ENCODE measurements at places on chromosomes 4 and X. TPM values are rescaled to one million over a fixed set of nuclear protein-coding genes. Genes with fewer than 3 reads are reported as not detected.
A peak's percentile ranks its signal among the peaks of the same experiment; 100 is the strongest.

- DNase-seq = no peak
These were observed 5.6 kb downstream of the HAND2 start for GRCh38 chr4:173524218-173525117.

GIMD1 gene
- total RNA-seq = not detected

GRCh38 chrX:150446995-150447394, 83.9 kb downstream of the MAMLD1 start:
- DNase-seq = no peak

PLK4 gene
- total RNA-seq = 31.2 TPM

GRCh38 chrX:46912603-46913491, 626 bp downstream of the JADE3 start:
- DNase-seq = peak; percentile 66

LRIT3 gene
- 0.19 TPM for total RNA-seq

ADH4 gene
- not detected for total RNA-seq

ATP11C gene
- total RNA-seq = 28.2 TPM

MAN2B2 gene
- 20.1 TPM for total RNA-seq

GRCh38 chr4:36168127-36168878, 76.0 kb downstream of the ARAP2 start:
- DNase-seq = no peak

DNA sequence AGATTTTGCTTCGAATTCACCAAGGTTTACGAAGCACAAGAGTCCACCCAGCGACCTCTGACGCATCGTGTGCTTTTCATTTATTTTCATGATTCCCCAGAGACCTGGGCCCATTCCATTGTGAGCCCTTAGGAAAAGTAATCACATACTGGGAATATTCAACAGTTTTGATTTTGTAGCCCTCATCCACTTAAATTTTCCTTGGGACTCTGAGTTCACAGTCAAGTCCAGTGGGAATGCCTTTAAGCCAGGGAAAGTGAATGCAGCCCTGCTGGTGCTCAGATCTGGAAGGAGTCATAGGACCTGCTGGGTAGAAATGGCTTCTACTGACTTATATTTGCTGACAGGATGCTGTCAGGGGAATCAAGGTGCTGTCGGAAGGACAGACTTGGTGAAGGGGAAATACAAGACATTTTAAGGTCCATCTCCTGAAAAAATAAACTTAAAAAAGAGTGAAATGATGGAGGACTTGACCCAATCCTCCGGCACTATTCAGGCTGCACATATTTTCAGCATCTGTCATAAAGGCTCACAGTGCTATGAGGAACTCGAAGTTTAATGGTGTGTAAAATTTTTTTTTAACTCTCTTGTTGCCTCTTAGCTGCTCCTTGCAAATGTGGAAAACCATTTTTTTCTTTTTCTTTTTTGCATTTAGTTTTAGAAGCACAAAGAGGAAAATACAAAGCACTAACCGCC, 204.9 kb downstream of the MID1 start:
- DNase-seq = no peak

DCLK2 gene
- total RNA-seq = not detected

DNA sequence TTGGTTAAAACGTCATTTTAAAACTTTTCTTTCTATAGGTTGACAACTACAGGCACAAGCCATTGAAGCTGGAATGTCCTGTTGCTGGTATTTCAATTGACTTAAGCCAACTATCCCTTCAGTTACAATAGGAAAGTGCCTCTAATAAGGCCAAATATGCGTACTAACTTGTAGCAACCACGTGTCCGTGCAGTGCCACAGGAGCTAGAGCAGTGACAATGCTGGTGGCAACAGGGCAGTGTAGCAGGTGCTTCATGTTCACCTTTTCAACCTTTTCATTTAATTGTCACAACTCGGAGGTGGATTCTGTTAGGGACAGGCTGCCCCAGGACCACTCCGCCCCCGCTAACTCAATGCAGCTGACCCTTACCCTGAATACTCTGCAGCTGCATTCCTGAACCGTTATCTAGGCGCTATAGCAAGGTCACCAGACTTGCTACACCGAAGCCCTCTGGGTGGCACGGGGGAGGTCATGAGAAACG, 37.7 kb downstream of the ERVMER34-1 start:
- DNase-seq = peak; percentile 52

KLHL13 gene
- total RNA-seq = 3.6 TPM

DNA sequence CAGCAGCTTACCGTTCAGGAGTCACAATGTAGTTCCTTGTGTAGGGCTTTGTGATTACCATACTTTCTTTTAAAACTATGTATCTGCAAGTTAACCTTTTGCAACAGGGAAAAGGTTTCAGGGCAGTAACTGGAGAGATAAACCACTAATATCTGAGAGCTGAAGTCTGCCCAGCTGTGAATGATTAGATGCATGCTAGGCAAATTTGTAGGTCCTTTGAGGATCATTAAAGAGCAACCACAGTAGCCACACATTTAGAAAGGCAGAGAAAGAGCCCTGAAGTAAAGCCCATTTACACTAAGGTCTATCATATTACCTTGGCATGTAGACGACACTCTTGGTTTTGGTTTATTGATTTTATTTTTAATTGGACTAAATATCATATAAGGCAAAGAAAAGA, 60.0 kb downstream of the ATP8A1 start:
- DNase-seq = peak; percentile 83

OPN1LW gene
- total RNA-seq = not detected

DNA sequence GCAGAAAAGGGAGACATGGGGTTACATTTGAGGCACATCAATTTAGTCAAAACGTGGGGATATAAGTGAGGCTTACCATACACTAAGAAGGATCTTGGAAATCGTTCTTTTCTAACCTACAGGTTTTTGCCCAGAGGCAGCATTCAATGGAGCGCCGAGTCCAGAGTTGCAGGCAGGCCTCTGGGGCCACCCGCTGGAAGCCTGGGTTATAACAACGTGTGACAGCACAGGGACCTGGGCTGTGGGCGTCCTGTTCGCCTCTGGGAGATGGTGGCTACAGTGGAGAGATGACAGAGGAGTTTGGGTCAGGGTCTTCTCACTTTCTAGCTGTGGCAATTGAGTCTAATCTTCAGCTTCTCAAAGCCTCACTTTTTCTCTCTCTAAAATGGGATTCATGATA, 53.9 kb downstream of the ENPP6 start:
- DNase-seq = peak; percentile 69

DNA sequence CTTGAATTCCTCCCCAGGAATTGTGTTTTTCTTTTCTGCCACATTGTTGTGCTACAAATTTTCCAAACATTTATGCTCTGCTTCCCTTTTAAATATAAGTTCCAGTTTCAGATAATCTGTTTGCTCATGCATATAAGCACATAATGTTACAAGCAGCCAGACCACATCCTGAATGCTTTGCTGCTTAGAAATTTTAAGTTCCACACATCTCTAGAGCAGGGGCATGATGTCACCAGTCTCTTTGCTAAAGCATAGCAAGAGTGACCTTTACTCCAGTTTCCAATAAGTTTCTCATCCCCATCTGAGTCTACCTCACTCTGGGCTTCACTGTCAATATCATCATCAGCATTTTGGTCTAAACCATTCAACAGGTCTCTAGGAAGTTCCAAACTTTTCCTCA, 932.5 kb downstream of the SH3BGRL start:
- DNase-seq = no peak

DNA sequence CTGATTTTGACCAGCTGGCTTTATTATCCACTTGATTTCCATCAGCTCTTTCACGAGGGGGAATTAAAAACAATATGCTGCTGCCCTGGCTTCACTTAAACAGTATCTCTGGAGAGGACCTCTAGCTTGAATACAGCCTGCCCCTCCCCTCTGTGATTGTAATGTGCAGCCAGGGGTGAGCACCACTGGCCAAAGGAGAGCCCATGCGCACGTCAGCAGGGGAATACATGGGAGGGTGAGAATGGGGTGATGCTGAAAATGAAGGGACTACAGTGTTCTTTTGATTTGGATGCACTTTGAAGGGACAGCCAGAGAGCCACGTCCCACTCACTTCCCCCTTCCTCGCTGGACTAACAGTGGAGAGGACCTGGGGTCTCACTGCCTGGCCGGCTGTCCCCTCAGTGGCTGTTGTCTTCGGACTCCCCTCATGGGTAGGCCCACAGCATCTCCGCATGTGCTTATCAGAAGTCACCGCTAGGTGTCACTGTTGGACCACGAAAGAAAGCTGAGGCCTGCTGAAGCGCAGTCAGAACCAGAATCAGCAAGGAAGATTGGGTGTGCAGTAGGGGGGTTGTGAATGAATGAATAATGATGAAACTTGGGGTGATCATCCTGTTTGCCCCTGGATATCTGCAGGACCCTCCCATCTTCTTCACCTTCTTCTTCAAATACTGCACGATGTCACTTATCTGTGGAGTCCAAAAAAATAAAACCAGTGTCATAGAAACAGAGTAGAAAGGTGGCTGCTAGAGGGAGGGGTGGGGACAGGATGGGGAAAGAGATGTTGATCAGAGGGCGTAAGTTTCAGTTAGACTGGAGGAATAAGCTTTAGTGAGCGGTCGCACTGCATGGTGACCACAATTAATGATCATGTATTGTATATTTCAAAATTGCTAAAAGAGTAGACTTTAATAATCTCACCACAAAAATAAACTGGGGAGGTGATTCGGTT, 32.8 kb downstream of the CLCN4 start:
- DNase-seq = peak; percentile 93

P2RY10 gene
- 1.3 TPM for total RNA-seq

FOXR2 gene
- not detected for total RNA-seq

GRCh38 chr4:168154546-168155277, 62.4 kb downstream of the ANXA10 start:
- no peak for DNase-seq

DNA sequence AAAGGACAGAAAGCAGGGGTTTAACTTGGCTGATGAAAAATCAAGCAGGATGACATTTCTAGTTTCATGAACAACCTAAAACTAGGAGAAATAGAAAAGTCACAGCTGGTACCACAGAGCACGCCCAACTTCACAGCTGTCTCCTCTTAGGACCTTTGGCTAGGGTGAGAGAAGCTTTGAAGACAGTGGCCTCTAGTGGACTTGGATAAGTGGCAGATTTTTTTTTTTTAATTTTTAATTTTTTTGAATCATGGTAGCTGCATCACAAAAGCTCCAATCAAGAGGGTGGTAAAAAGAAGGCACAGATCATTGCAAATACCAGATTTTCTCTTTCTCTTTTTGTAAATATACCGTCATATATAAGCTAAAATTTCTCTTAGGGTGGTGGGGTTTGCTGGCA, 20.2 kb upstream of the MAP3K15 start:
- peak; percentile 75 for DNase-seq

MAGED4 gene
- not detected for total RNA-seq

ADGRA3 gene
- total RNA-seq = not detected

- no peak for DNase-seq
These were observed 14.3 kb upstream of the FAM241A start for GRCh38 chr4:112130906-112131305.

DNA sequence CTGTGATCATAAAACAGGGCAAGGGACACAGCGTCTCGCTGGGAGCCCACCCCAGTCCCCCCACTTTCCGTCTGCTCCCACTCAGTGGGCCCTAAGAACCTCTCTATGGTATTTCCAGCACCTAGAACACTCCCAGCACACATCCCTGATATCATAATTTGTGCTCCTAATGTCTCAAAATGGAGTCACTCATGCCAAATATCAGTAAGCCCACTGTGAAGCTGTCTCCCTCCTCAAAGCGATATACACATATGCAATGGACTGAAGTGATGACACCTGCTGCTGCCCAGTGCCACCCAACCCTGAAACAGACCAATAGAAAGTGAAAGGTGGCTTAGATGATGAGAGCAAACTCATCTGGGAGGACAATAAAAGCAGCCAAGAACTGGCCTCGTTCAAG, 17.9 kb downstream of the ENPP6 start:
- no peak for DNase-seq

SCRG1 gene
- total RNA-seq = not detected

GRCh38 chrX:21745756-21746155, 12.2 kb downstream of the SMPX start:
- peak; percentile 73 for DNase-seq

GRCh38 chrX:39324233-39324930, 523.1 kb downstream of the MID1IP1 start:
- DNase-seq = no peak

DNA sequence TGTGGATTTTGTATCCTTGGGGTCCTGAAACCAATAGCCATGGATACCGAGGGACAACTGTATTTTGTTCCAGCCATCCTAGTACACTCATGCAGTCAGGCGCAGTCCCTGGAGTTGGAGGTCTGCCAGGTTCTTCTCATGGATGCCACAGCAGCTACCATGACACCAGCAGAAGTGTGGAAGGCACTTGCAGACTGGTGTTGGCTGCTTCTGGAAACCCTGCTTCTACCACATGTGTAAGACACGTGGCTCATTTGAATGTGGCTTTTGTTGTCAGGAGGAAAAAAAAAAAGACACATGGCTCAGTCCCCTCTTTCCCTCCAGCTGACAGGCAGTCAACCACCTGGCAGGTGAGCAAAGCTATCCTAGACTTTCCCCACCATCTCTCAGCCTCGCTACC, 19.4 kb downstream of the DRD5 start:
- DNase-seq = no peak

DNA sequence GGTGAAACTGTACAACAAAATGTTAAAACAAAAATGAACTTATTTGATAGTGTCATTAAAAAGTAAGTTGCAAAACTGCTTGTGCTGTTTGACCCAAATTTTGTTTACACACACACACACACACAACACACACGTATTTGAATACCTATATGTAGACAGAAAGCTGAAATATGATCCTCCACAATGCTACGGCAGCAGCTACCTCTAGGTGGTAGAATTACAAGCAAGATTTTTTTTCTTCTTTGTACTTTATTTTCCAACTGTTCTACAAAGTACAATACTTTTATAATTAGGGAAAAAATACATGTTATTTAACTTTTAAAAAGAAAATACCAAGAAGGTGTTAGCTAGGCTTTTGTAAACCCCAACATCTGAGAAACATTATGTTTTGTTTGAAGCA, 1.2 kb downstream of the CYTL1 start:
- peak; percentile 31 for DNase-seq

- no peak for DNase-seq
These were observed 16.3 kb downstream of the MAML3 start for GRCh38 chr4:140137671-140138070.

USP26 gene
- not detected for total RNA-seq

- DNase-seq = peak; percentile 61
These were observed 28.3 kb upstream of the MAP9 start for GRCh38 chr4:155405059-155405458.

- DNase-seq = no peak
These were observed 4.3 kb downstream of the GIMD1 start for GRCh38 chr4:106364282-106364681.

MBNL3 gene
- total RNA-seq = 6.9 TPM

CAPN6 gene
- total RNA-seq = not detected

S100G gene
- not detected for total RNA-seq

ZCCHC4 gene
- total RNA-seq = 11.7 TPM
